Activated CD4-positive, alpha-beta T cell treated with anti-CD3 and anti-CD28 coated beads, Interleukin-2, amount 50 U/mL, for 48 hours (primary cell): ENCODE measurements at places on chromosomes 7 and 10.

GRCh38 chr7:15555381-15555859 is 6.4 kb downstream of the AGMO start:
- DNase-seq, result no peak

DNA sequence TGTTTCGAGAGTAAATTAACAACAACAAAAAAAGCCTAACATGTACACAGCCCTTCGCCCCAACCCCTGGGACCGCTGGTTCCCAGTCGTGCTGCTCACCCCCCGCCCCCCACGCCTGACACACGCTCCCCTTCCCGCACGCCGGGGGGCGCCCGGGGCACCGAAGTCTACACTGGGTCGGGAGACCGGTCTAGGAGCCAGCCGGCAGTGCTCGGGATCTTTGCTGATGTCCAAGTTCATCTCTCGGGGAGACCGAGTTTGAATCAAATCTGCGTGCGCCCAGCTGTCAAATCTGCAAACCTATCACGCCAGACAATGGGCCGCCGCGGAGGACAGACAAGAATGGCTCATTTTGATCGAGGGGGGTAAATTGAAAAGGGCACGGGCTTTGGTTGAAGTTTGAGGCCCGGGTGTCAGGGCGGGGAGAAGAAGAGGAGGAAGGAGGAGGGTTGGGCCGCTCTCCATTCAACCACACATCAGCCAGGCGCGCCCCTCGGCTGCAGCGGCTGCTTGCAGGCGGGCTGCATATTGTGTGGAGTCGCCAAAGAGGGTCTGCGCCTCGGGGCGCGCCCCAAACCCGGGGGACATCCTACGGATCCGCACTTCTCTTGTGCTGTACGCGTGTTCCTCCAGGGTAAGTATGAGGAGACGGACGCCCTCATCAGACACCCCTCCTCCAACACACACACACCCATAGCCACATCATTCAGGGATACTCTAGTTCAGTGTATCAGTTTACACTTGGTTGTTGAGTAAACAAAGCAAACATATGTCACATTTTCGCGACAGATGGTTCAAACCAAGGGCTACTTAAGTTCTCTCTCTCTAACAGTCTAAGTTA is 1.3 kb upstream of the GFRA1 start:
- no peak for DNase-seq

- no peak for DNase-seq
Observed at GRCh38 chr7:86942995-86943394, 116.5 kb downstream of the ELAPOR2 start.

DNA sequence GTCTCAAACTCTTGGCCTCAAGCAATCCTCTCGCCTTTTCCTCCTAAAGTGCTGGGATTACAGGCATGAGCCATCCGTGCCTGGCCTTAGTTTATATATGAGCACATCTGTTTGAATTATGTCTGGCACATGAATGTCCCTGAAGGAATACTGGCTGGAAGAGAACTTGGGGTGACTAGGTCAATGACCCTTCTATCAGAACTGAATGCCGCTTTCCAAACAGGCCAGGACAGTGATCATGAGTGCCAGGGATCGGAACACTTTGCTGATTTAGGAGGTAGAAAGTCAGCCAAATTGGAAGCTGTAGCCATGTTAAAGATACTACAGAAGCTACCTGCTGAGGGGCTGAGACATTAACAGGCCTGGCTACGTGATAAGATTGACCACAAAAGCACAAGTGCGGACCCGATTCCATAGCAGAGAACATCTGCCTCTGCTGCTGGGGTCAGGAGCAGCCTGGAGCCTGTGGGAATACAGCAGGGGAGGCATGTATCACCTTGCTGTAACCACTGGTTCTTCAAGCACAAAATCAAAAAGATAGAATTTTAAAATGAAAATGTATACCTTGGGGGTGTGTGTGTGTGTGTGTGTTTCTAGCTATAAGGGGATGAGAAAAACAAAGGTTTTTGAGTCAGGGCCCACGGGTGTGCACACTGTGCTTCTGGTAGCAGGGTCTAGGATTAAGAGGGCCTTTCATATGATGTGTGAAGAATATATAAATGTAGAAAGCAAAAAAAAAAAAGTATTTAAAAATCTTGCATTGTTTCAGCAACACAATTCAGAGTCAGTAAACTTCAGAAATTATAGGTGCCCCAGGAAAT is 293.7 kb downstream of the BBS9 start:
- DNase-seq, result no peak

DNA sequence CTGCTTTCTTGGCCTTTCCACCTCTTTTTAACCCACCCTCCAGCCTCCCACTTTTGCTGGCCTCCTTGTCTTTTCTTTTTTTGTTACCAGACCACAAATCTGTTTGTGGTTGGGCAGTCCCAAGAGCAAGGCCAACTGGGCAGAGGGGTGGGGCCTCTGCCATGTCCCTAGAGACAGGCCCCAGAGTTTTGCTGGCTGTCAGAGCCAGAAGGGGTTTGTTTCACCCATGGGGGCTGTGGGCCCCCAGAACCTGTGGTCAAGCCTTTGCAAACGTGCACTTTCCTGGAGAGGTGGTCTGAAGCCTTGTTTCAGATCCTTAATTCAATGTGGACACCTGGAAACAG is 10.3 kb downstream of the ZMIZ1 start:
- no peak for DNase-seq

DNA sequence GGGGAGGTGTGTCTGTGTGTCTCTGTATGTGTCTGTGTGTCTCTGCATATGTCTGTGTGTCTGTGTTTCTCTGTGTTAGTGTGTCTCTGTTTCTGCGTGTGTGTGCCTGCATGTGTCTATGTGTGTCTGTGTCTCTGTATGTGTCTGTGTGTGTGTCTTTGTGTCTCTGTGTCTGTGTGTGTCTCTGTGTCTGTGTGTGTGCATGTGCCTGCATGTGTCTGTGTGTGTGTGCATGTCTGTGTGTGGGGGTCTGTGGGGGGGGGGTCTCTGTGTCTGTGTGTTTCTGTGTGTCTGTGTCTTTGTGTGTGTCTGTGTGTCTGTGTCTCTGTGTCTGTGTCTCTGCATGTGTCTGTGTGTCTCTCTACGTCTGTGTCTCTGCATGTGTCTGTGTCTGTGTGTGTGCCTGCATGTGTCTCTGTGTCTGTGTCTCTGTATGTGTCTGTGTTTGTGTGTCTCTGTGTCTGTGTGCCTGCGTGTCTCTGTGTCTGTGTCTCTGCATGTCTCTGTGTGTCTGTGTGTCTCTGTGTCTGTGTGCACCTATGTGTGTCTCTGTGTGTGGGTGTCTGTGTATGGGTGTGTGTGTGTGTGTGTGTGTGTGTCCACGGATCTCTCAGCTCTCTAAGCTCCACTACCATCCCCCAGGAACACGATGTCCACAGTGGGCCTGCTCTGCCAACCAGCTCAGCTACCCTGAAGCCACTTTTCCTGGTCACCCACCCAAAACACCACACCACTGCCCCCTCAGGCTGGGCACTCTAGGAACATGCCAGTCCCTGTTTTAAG is 41.7 kb downstream of the RASGEF1A start:
- no peak for DNase-seq

DNA sequence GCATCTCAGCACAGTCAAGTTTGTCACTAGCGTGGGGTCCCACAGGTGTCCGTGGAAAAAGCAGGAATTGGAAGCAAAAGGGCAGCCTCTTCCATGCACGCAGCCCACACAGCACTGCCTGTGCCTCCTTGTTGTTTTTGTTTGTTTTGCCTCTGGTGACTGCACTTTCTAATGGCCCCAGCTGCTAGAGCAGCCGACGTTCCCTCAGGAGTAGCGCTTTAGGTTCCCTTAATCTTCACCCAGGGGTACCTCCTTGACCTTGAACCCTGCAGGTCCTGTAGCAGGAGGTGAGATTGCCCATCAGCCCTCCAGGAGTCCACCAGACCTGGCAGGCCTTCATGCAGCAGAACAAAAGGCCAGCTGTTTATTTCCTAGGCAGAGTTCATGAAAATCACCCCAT is 210.1 kb downstream of the CACNB2 start:
- DNase-seq, result no peak

DNA sequence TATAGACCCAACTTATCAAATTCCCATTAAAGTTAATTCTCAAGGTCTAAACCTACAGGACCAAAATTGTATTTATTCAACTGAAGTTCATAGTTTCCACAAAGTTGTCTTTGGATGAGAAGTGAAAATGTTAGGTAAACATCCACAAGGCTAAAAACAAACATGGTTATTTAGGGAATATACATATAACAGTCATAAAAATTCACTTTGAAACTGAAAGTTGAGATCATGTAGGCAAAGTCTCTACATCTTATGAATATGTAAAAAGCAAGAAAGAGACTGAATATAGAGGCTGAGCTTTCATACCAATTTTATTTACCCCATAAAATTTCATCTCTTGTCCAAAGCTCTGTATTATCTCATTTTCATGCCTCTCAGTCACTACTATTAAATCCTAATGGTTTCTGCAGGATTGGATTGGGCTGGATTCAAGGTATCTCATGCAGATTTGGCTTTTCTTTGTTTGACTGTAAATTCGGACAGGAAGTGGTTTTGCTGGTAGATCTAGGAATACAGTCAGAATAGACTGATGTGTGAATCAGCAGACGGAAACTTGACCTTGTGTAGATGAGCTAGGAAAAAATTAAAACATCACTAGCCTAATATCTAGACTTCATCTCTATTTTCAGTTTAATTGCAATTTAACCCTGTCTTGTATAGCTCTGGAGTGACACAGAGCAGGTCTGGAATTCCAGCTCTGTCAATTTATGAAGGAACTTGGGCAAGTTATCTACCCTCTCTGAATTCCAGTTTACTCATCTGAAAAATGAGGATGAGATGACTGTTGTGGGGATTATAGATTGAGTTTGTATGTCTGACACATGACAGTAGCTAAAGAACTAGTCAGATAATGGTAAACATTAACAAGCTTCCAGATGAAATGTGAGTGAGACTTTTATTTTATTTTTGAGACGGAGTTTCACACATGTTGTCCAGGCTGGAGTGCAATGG is 27.3 kb upstream of the SKAP2 start:
- DNase-seq, result no peak

- DNase-seq, result peak; percentile 74
Observed at GRCh38 chr10:119205894-119206602, 1.3 kb upstream of the GRK5 start.

- DNase-seq, result no peak
Observed at GRCh38 chr7:2725178-2726105, 37.4 kb downstream of the AMZ1 start.

GRCh38 chr10:110460111-110460809 is 37.4 kb upstream of the DUSP5 start:
- DNase-seq, result peak; percentile 21
